ENCODE measurements at places on chromosomes 1 and 21.

DNA sequence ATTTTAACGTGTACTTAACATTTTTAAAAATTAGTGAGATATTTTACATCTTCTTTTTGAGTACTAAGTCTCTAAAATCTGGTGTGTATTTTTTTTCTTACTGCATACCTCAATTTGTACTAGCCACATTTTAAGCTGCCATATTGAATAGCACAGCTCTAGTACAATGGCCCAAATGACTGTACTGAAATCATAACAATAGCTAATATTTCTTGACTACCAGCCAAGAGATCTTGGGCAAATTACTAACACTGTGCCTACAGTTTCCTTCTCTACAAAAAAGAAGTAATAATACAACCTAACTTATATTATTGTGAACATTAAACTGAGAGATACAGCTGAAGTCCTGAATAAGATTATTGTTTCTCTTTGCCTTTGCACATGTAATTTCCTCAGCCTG lies 57.2 kb downstream of the CDC7 start:
- H3K4me1 ChIP-seq: peaks cover 32% of the 10 kb centered on the region
- H3K27me3 ChIP-seq: no peaks in the 10 kb centered on the region
- DNase-seq: no peak
- no peaks in the 10 kb centered on the region for H3K36me3 ChIP-seq

- peaks cover 5% of the 10 kb centered on the region for H3K4me1 ChIP-seq
- no peaks in the 10 kb centered on the region for H3K36me3 ChIP-seq
- H3K4me3 ChIP-seq: no peak overlapping the region
- H3K27ac ChIP-seq: no peak overlapping the region
Observed at GRCh38 chr1:73056826-73057225, 774.5 kb upstream of the NEGR1 start.

- H3K36me3 ChIP-seq: peaks cover 7% of the 10 kb centered on the region
- H3K4me3 ChIP-seq: no peak overlapping the region
- H3K27me3 ChIP-seq: no peaks in the 10 kb centered on the region
- H3K27ac ChIP-seq: peak overlapping the region; percentile 21
- H3K4me1 ChIP-seq: peaks cover 6% of the 10 kb centered on the region
Observed at GRCh38 chr1:225378880-225379279, 49.0 kb downstream of the LBR start.

- H3K4me1 ChIP-seq: peaks cover 10% of the 10 kb centered on the region
- H3K27ac ChIP-seq: no peak overlapping the region
- H3K36me3 ChIP-seq: no peaks in the 10 kb centered on the region
- H3K4me3 ChIP-seq: no peak overlapping the region
Observed at GRCh38 chr1:174333437-174333836, 114.3 kb upstream of the GPR52 start.

GRCh38 chr1:24096009-24096738 lies 15.8 kb downstream of the MYOM3 start:
- H3K4me3 ChIP-seq: no peak overlapping the region
- no peaks in the 10 kb centered on the region for H3K27me3 ChIP-seq
- no peak overlapping the region for H3K27ac ChIP-seq
- H3K36me3 ChIP-seq: peaks cover 6% of the 10 kb centered on the region
- no peak for DNase-seq
- peaks cover 6% of the 10 kb centered on the region for H3K4me1 ChIP-seq

DNA sequence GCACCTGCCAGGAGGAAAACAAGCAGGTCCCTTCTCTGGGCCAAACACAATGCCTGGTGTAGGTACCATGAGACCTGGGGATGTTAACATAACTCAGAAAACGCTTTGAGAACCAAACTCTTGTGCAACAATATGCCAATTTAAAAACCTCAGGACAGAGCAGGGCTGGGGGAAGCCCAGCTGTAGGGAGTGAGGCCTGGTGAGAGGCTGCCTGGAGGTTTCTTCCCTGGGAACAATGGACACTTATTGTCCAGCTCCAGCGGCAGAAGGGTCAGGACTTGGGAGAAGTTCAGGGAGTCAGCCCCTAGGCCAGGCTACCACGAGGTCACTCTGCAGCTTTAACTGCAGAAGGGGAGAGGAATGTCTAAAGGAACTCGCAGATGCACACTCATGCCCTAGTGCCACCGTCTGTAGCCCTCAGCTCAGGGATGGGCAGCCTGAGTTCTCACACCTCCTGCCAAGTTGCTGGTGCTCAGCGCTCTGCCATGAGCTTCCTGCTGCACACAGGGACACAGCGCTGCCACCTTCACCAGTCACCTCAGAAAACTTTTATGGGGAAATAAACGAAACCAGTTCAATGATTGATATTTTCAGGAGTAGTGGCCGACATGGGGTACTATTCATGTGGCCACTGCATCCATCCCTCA lies 8.5 kb downstream of the GPR157 start:
- H3K27me3 ChIP-seq: no peaks in the 10 kb centered on the region
- H3K4me1 ChIP-seq: peaks cover 4% of the 10 kb centered on the region
- DNase-seq: no peak
- H3K27ac ChIP-seq: no peak overlapping the region
- H3K36me3 ChIP-seq: peaks cover 7% of the 10 kb centered on the region

DNA sequence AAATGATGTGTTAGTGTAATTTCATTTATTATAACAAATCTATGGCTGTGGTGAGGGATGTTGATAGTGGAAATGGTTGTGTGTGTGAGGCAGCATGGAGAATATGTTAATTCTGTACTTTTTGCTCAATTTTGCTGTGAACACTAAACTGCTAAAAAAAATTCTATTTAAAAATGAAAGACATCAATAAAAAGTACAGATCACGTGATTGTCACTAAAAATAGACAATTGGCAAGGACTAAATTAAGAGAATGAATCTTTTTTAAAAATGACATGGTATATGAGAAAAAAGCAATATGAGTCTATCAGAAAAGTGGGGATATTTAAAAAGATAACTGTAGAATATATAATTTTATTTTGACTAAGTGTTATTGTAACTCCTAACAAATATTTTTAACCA lies 15.7 kb upstream of the PIGK start:
- H3K4me1 ChIP-seq: no peaks in the 10 kb centered on the region

- no peaks in the 10 kb centered on the region for H3K36me3 ChIP-seq
- DNase-seq: peak; percentile 59
- H3K4me3 ChIP-seq: no peak overlapping the region
- peaks cover 14% of the 10 kb centered on the region for H3K4me1 ChIP-seq
- no peak overlapping the region for H3K27ac ChIP-seq
- no peaks in the 10 kb centered on the region for H3K27me3 ChIP-seq
Observed at GRCh38 chr1:53511933-53512806, 53.0 kb downstream of the DMRTB1 start.

GRCh38 chr1:154546264-154547063 lies 12.0 kb downstream of the UBE2Q1 start:
- H3K4me1 ChIP-seq: peaks cover 10% of the 10 kb centered on the region
- peaks cover 30% of the 10 kb centered on the region for H3K27me3 ChIP-seq
- DNase-seq: peak; percentile 83
- no peak overlapping the region for H3K4me3 ChIP-seq

Data from MCF 10A (cell line).